Neural progenitor cell (in vitro differentiated cells): ENCODE measurements at places on chromosomes 1 and 21.
A peak's percentile ranks its signal among the peaks of the same experiment; 100 is the strongest.

DNA sequence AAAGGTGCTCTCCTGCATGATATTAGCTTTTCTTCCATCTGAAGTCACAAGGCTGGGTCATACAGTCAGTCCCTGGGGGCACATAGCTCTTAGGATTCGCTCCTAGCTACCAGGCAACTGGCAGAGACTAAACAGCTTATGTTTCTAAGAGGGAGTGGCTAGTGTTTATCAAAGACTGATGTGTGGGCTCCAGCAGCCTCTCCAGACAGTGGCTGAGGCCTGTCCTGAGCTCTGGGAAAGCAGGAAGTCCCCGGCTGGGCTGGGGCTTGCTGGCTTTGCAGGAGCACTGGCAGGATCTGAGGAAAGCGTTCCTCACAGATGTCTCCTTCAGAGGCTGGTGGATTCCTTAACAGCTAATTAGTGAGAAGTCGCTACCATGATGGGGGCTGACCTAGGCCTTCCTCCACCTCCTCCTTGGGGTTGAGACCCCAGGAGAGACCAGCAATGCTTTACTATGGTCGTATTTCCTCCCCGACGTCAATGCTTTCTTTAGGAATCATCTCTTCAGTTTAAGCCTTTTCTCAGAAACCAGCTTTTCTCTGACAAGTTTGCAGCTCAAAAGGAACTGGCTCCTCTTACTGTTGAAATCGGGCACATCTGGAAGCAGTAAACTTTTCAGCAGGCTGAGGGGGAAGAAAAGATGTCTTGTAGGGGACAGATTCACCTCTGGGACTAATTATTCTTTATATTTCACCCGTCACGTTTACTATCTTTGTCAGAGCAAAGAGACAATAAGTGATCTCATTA is 33.5 kb upstream of the HHAT start:
- peaks cover 57% of the 10 kb centered on the region for H3K4me1 ChIP-seq
- DNase-seq: peak; percentile 67
- H3K4me3 ChIP-seq: no peak overlapping the region
- H3K27me3 ChIP-seq: no peaks in the 10 kb centered on the region
- peak overlapping the region; percentile 42 for H3K27ac ChIP-seq

- no peaks in the 10 kb centered on the region for H3K4me1 ChIP-seq
- no peaks in the 10 kb centered on the region for H3K27me3 ChIP-seq
- no peak overlapping the region for H3K4me3 ChIP-seq
- H3K36me3 ChIP-seq: no peaks in the 10 kb centered on the region
- DNase-seq: no peak
- no peak overlapping the region for H3K27ac ChIP-seq
These were observed 154.9 kb upstream of the GREM2 start for GRCh38 chr1:240766831-240767230.

- peaks cover 10% of the 10 kb centered on the region for H3K27me3 ChIP-seq
- peak; percentile 72 for DNase-seq
- H3K27ac ChIP-seq: no peak overlapping the region
- peaks cover 55% of the 10 kb centered on the region for H3K4me1 ChIP-seq
These were observed 101.9 kb upstream of the SOD1 start for GRCh38 chr21:31557421-31558188.

DNA sequence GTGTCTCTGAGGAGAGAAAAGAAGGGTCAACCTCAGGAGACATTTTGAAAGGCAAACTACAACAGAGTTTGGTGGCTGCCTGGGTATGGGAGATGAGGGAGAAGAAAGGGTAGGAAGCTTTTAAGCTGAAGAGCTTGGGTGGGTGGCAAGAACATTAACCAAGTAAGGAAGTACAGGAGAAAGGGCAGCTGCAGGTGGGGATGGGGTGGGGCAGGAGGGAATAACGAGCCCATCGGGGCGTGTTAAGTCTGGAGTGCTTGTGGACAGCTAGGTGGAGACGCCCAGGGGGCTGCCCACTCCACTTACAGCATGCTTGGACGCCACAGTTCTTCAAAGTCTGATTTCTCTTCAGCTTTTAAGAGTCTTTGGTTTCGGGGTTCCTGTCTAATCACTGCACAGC is 42.8 kb downstream of the TTC13 start:
- no peak for DNase-seq
- no peaks in the 10 kb centered on the region for H3K36me3 ChIP-seq
- no peak overlapping the region for H3K4me3 ChIP-seq
- no peaks in the 10 kb centered on the region for H3K4me1 ChIP-seq

DNA sequence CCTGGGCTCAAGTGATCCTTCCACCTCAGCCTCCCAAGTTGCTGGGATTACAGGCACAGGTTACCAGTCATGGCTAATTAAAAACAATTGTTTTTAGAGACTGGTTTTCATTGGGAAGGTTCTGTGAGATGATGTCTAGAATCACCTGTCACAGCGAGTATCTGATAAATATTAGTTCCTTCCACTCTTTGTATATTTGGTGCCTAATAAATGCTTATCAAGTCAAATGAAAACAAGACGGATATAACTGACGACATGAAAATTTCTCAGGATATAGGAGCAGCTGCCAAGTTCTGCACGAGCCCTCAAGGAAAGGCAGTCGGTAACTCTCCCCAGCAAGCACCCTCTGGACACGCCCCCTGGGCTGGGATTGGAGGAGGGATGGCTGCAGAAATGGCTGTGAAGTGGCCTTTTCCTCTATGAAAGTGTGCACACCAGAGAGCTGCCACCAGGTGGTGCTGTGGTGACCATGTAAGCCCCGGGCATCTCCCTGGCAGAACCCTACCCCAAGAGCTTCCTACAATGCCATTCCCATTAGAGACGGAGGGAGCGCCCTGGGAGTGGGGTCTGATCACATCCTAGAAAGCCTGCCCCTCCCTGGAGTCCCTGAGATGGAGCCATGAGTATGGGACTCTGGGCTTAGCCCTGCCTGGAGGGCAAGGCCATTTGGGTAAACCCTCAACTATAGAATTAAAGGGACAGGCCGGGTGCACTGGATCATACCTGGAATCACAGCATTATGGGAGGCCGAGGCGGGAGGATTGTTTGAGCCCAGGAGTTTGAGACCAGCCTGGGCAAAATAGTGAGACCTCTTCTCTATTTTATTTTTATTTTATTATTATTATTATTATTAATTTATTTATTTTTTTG is 50.9 kb downstream of the HTR6 start:
- no peak overlapping the region for H3K4me3 ChIP-seq
- no peaks in the 10 kb centered on the region for H3K27me3 ChIP-seq
- no peak overlapping the region for H3K27ac ChIP-seq
- peak; percentile 98 for DNase-seq
- no peaks in the 10 kb centered on the region for H3K36me3 ChIP-seq

DNA sequence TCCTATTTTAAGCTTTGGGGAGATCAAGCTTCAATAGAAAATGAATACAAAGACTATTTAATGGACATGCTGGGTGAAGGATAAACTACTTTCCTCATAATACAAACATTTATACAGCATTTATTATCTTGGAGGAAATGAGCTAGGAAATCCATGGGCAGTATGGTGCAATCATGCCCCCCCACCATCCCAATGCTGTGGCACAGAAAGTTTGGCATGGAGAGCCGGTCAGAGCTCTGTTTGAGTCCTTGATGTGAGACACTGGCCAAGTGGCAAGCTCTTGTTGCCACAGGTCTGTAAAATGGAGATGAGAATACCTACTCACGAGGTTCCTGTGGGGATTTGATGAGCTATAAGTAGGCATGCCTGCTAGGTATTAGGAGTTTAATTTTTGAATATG is 120.6 kb downstream of the MAB21L3 start:
- no peaks in the 10 kb centered on the region for H3K36me3 ChIP-seq
- no peaks in the 10 kb centered on the region for H3K4me1 ChIP-seq
- no peak overlapping the region for H3K4me3 ChIP-seq
- no peak for DNase-seq
- no peaks in the 10 kb centered on the region for H3K27me3 ChIP-seq

GRCh38 chr1:170310951-170311350 is 165.2 kb downstream of the NTMT2 start:
- H3K27me3 ChIP-seq: no peaks in the 10 kb centered on the region
- no peaks in the 10 kb centered on the region for H3K36me3 ChIP-seq

DNA sequence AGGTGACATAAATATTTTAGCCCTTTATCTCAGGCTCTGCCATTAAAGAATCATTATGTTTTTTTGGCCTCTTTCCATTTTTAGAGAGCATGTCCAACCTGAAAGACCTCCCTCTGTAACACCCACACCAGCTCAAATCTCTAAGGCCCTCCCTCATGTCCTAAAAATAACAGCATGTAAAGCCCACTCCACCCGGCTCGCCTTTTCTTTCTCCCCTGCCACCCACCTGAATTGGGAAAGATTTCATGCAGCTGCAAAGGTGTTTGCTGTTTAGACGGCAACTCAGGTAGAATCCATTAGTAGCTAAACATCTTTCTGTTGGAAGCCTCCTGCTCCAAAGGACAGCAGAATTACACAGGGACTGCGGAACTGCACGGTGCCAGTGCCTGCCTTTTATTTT is 79.9 kb downstream of the DMRTA2 start:
- no peak overlapping the region for H3K27ac ChIP-seq
- H3K36me3 ChIP-seq: no peaks in the 10 kb centered on the region
- no peak for DNase-seq
- H3K4me1 ChIP-seq: no peaks in the 10 kb centered on the region

GRCh38 chr1:89363196-89363595 is 663 bp upstream of the GBP6 start:
- H3K27ac ChIP-seq: no peak overlapping the region
- no peaks in the 10 kb centered on the region for H3K27me3 ChIP-seq
- peaks cover 3% of the 10 kb centered on the region for H3K4me1 ChIP-seq
- no peak for DNase-seq
- H3K4me3 ChIP-seq: no peak overlapping the region

GRCh38 chr1:116987256-116987555 is 14.4 kb upstream of the CD101 start:
- H3K27ac ChIP-seq: no peak overlapping the region
- H3K4me3 ChIP-seq: no peak overlapping the region
- H3K4me1 ChIP-seq: no peaks in the 10 kb centered on the region
- no peaks in the 10 kb centered on the region for H3K36me3 ChIP-seq

DNA sequence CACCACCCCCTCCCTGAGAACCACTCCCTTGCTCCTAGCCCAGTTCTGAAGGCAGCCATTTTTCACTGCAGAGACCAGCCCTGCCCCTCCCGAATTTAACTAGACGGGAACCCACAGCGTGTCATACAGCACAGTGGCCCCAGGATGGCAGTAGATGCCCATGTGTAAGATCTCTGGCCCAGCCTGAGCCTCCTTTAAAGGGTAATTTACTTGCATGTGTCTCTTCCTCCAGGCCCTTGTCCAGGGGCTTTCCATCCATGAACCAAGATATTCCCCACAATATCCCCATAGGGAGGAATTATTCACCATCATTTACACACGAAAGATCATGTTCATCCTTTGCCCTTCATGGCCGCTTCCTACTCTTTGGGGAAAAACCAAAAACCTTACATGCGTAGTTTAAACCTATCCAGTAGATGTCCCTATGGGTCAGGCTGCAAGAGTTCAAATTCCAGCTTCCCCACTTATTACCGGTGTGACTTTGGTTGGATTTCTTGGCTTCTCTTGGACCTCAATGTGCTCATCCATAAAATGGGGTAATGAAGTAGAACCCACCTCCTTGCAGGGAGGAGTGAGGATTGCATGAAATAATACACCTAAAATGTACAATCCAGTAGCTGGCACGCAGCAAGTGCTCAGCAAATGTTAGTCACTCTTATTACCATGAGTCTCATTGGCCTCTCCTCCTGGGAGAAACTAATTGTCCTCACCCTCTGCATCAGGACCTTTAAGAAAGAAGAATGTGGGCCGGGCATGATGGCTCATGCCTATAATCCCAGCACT is 4.0 kb upstream of the LACTBL1 start:
- H3K4me3 ChIP-seq: no peak overlapping the region
- H3K4me1 ChIP-seq: peaks cover 14% of the 10 kb centered on the region
- no peaks in the 10 kb centered on the region for H3K36me3 ChIP-seq
- no peaks in the 10 kb centered on the region for H3K27me3 ChIP-seq
